Hematopoietic multipotent progenitor cell (in vitro differentiated cells): ENCODE measurements at places on chromosomes 12 and 14.

DNA sequence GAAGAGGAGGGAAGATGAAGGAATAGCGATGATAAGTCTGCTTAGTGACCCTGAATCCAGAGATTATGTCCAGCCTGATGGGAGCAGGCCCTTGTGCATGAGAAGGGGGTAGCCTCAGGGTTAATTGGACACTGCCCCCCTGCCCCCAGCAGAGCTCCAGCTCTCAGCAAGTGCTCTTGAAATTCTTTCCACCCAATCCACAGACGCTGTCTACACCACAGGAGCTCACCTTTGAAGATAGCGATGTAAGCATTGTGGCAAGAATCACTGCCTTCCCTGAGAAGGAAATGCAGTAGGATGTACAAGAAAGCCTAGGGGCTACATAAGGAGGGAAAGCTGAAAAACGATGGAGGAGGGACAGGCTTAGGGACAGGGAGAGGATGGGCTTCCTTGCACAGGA, 39.4 kb downstream of the CRACR2A start:
- no peak for DNase-seq

- DNase-seq = no peak
Observed at GRCh38 chr14:24806061-24806678, 172.2 kb upstream of the GZMB start.

- DNase-seq = no peak
Observed at GRCh38 chr14:49961270-49962222, 68.7 kb downstream of the ARF6 start.

DNA sequence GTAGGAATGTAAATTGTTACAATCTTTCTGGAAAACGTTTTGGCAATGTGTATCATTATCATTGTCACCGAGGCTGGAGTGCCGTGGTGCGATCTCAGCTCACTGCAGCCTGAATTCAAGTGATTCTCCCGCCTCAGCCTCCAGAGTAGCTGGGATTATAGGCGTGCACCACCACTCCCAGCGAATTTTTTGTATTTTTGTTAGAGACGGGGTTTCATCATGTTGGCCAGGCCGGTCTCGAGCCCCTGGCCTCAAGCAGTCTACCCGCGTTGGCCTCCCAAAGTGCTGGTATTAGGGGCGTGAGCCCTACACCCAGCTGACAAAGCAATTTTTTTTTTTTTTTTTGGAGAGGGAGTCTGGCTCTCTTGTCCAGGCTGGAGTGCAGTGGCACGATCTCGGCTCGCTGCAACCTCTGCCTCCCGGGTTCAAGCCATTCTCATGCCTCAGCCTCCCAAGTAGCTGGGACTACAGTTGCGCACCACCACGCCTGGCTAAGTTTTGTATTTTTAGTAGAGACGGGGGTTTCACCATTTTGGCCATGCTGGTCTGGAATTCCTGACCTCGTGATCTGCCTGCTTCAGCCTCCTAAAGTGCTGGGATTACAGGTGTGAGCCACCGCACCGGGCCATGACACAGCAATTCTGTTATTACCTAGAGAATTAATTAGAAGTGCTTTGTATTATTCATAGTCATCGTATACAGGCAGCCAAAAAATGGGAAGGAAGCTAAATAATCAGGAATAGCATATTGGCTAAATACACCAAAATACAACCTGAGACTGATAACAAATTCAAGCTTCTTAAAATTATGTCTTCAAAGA, 1.2 kb downstream of the ACTR6 start:
- DNase-seq = no peak

DNA sequence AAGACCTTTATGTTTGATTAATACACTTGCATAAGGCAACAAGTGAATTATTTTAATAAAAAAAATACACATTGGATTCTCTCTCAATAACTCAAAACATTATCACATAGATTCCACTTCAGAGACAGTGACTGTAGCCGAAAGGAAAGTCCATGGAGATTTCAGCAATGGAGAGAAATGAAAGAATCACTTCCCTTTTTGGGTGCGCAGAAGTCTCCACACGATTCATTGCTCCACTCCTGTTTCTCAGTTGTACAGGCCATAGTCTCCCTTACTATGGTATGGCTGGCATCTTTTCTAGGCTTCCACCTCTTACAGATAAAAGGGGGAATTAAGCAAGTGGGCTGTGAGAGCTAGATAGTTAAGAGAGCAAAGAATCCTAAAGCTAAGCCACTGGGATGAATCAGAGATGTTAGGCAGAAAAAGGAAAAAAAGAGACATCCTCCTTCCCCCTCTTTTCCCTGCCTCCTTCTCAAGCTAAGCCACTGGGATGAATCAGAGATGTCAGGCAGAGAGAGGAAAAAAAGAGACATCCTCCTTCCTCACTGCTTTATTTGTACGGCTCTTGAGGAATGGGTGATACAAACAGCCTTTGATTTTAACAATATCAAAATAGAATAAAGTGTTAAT, 16.3 kb downstream of the ST8SIA1 start:
- DNase-seq = no peak

GRCh38 chr14:75972801-75973421, 8.9 kb downstream of the TGFB3 start:
- DNase-seq = peak; percentile 4

- no peak for DNase-seq
Observed at GRCh38 chr14:100241279-100241678, 2.3 kb downstream of the YY1 start.

GRCh38 chr14:87207756-87208155, 785.2 kb downstream of the GALC start:
- no peak for DNase-seq

DNA sequence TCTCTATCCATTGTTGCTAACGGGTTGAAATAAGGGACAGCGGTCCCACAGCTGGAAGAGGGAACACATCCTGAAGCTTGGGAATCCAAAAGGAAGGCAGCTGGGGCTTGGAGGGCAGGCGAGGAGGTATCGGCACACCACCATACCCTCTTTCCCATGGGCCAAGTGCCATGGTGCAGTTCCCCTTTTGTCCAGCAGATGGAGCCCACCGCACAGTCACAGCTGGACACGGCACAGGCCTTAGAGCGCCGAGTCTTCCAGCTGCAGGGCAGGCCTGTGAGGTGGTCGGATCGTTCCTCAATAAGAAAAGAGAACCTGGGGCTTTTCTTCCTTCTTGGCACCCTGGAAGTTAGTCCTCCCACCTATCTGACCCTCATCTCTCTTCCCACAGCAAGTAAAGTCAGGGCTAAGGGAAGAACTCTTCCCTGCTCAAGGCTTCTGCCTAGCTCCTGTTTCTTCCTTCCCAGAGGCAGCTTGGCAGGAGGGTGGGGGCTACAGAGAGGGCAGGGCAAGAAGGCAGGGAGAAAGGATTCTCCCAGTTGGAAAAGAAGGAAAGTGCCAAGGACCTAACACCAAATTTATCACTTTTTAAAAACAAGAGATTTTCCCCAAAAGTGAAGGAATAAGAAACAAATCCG, 8.6 kb downstream of the PPP1R1A start:
- DNase-seq = peak; percentile 87

- DNase-seq = no peak
Observed at GRCh38 chr12:89622115-89622514, 86.5 kb downstream of the ATP2B1 start.

DNA sequence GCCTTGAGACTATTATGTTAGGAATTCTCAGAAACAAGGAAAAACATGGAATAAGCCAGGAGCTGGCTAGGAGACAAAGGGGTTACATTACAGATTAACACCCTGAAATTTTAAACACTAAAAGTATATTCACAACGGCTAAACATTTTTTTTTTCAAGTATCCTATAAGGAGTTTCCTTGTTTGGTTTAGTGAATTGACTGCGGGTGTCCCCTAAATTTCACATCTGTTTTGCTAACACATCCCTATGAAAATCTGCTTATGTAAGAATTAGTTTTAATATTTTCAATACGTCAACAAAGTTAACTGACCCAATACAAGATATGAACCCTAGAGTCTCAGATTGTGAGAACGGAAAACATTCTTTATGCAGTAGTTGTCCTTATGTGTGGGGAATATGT, 19.0 kb downstream of the TAOK3 start:
- no peak for DNase-seq

DNA sequence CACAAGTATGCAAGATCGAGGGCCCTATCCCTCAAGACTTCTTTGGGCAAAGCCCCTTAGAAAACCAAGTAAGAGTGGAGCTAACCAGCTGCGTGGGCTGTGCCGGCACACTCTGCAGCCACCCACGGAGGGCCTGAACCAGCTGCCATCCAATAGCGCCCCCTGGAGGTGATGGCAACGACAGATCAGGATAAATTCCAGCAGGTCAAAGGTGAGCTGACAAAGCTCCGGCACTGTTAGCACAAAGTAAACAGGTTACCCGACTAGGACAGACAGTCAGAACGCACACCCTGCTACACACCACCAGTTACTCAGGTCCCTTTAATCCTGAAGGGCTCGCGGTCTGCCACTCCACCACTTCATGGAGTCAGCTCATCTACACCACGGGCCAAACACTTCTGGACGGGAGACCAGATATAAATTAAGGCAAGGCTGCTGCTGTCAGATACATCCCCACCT, 4.9 kb downstream of the ZBTB39 start:
- DNase-seq = peak; percentile 53

- DNase-seq = no peak
Observed at GRCh38 chr14:65906344-65906743, 493.8 kb downstream of the FUT8 start.

DNA sequence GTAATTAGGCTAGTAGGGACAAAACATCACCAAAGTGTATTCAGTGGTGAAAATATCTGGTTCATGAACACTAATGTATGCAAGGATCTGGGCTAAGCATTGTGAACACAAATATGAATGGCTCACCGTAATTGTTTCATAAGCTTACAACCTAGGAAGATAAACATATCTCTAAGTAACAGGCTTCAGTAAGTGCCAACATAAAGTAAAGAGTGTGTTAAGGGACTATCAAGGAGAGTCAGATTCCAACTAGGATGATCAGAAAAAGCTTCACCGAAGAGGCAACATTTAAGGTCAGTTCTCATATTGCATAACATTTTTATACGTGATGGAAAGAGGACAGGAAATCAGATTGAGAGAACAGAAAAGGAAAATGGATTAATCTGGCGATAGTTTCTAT, 29.4 kb downstream of the ABCC9 start:
- DNase-seq = no peak

GRCh38 chr12:42459336-42459847, 130.2 kb downstream of the PRICKLE1 start:
- DNase-seq = no peak

- no peak for DNase-seq
Observed at GRCh38 chr12:107651571-107652449, 33.8 kb upstream of the PWP1 start.
